ENCODE measurements at places on chromosomes 7 and 10. TPM values are rescaled to one million over a fixed set of nuclear protein-coding genes. Genes with fewer than 3 reads are reported as not detected.

The HOXA11 gene
- total RNA-seq: not detected

GRCh38 chr7:2159176-2159520, 73.6 kb downstream of the MAD1L1 start:
- no peaks in the 10 kb centered on the region for H3K27me3 ChIP-seq
- H3K4me1 ChIP-seq: peaks cover 14% of the 10 kb centered on the region
- no peak overlapping the region for H3K27ac ChIP-seq
- no peak overlapping the region for H3K4me3 ChIP-seq
- H3K36me3 ChIP-seq: no peaks in the 10 kb centered on the region
- peak; percentile 62 for DNase-seq

GRCh38 chr7:6158424-6159096, 113.9 kb downstream of the CYTH3 start:
- peaks cover 85% of the 10 kb centered on the region for H3K36me3 ChIP-seq
- no peaks in the 10 kb centered on the region for H3K27me3 ChIP-seq
- H3K4me3 ChIP-seq: no peak overlapping the region

The IKZF1 gene
- 41.4 TPM for total RNA-seq

DNA sequence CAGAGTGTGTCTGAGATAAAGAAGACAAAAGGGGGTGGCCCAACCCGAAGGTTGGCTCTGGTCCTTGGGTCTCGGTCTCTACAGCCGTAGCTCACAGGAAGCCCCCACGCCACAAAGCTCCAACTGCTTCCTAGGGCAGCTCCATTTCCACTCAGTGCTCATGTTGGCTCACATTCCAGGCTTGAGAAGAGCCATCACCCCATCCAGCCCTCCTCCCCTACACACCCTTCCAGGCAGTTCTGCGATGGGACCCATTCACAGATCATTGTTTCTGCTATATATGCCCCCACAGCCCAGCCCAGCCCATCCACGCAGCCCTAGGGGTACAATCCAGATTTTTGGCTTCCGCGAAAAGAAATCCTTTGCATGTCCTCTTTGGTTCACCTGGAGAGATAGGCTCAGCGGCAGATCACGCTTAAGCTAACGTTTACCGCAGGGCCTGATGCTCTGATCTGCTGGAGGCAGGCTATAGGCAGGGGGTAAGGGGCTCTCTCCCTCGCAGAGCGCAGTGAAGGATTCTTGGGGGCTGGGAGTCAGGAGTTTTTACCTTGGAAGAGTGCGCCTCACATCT, 6.2 kb upstream of the HOXA11 start:
- peaks cover 32% of the 10 kb centered on the region for H3K4me1 ChIP-seq
- H3K4me3 ChIP-seq: no peak overlapping the region
- DNase-seq: peak; percentile 46
- H3K27ac ChIP-seq: no peak overlapping the region
- no peaks in the 10 kb centered on the region for H3K36me3 ChIP-seq

GRCh38 chr7:51647931-51648351, 331.3 kb upstream of the COBL start:
- H3K27me3 ChIP-seq: no peaks in the 10 kb centered on the region
- DNase-seq: no peak
- H3K4me1 ChIP-seq: no peaks in the 10 kb centered on the region

The FAM107B gene
- 86.2 TPM for total RNA-seq

- no peak for DNase-seq
- H3K27me3 ChIP-seq: no peaks in the 10 kb centered on the region
- H3K4me3 ChIP-seq: no peak overlapping the region
- H3K4me1 ChIP-seq: no peaks in the 10 kb centered on the region
- H3K36me3 ChIP-seq: no peaks in the 10 kb centered on the region
- H3K27ac ChIP-seq: no peak overlapping the region
These were observed 24.4 kb upstream of the VSIR start for GRCh38 chr10:71797533-71798307.

DNA sequence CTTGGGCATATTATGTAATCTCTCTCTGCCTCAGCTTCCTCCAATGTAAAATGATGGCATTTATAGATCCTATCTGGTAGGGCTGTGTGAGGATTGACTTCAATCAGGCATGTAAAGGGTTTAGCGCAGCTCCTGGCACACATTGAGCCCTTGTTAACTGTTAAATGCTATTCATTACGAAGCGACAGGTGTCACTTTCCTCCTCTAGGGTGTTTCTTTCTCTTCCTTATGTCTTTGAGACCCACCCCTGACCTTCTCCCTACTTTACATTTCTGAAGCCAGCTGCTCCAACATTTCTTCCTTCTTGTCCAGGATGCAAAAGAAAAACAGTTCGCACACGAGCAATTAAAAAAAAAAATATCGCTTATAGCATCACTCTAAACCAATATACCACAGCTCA, 5.7 kb upstream of the R3HCC1L start:
- H3K4me3 ChIP-seq: no peak overlapping the region
- no peak overlapping the region for H3K27ac ChIP-seq
- DNase-seq: no peak
- no peaks in the 10 kb centered on the region for H3K4me1 ChIP-seq
- H3K36me3 ChIP-seq: no peaks in the 10 kb centered on the region

The PDK4 gene
- 156 TPM for total RNA-seq

GRCh38 chr10:53209944-53210611, 437.5 kb upstream of the MBL2 start:
- H3K4me3 ChIP-seq: no peak overlapping the region
- no peak for DNase-seq
- H3K36me3 ChIP-seq: no peaks in the 10 kb centered on the region
- H3K27ac ChIP-seq: no peak overlapping the region
- no peaks in the 10 kb centered on the region for H3K4me1 ChIP-seq

- H3K36me3 ChIP-seq: no peaks in the 10 kb centered on the region
- no peaks in the 10 kb centered on the region for H3K4me1 ChIP-seq
- no peak overlapping the region for H3K4me3 ChIP-seq
- DNase-seq: no peak
These were observed 29.6 kb upstream of the INPP5A start for GRCh38 chr10:132507956-132508490.

DNA sequence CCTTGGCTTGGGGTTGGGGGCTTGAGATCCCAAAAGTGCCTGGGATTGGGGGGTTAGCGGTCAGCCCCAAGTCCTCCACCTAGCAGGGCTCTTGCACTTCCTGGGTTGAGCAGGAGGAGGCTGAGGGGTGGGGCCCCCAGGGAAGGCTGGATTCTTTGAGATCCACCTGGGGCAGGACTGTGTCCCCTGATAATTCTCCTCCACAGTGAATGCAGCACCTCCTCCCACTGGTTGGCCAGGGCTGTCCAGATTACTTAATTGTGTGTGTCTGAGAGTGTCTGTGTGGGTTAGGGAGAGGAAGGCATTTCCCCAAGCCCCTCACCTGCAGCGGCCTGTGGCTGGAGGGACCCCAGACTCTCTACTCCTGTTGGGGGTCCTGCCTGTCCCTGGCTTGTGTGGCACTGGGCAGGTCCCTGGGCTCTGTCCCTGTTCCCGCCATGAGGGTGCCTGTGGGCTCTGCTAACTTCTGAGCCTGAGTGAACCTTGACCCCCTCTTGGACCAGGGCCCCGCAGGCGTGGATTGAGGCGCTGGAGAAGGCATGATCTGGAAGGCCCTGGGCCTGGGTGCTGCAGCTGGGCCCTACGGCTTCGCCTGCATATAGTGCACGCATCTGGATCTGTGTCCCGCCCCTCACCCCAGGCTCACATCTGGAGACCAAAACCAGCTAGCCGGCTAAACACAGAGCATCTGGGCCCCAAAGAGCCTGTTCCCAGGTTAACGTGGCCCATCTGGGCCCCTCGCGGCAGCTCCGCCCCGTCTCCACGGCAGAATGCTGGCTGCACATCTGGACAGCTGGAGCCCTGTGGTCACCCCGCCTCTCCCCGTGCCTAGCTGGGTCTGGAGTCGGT, 10.4 kb downstream of the TMEM270 start:
- DNase-seq: no peak
- peaks cover 31% of the 10 kb centered on the region for H3K4me1 ChIP-seq
- no peak overlapping the region for H3K4me3 ChIP-seq
- no peaks in the 10 kb centered on the region for H3K36me3 ChIP-seq

The TIMM23B gene
- 15.3 TPM for total RNA-seq

The ARHGEF5 gene
- total RNA-seq: 36.9 TPM

DNA sequence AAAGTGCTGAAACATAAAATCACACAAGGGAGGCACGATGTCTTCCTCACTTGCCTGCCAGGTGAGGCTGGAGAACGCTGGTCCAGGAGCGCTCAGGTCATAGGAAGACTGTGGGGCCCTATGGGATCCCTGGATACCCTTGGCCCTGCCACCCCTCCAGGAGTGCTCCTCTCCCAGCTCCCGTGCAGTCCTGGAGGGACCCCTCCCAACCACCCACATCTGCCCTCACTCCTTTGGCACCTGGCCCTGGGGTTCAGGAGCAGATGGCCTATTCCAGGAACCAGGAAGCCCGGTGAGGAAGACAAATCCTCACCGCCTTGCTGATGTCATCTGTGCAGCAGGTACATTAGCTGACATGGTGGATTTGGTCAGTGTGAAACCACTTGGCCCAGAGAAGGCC, 3.7 kb upstream of the CXCL12 start:
- H3K4me3 ChIP-seq: no peak overlapping the region
- peak; percentile 26 for DNase-seq
- no peak overlapping the region for H3K27ac ChIP-seq
- H3K36me3 ChIP-seq: no peaks in the 10 kb centered on the region

Data from upper lobe of right lung (tissue), 1 donor.